NCI-H510A (cell line): ENCODE measurements at places on chromosomes 12 and 14.

DNA sequence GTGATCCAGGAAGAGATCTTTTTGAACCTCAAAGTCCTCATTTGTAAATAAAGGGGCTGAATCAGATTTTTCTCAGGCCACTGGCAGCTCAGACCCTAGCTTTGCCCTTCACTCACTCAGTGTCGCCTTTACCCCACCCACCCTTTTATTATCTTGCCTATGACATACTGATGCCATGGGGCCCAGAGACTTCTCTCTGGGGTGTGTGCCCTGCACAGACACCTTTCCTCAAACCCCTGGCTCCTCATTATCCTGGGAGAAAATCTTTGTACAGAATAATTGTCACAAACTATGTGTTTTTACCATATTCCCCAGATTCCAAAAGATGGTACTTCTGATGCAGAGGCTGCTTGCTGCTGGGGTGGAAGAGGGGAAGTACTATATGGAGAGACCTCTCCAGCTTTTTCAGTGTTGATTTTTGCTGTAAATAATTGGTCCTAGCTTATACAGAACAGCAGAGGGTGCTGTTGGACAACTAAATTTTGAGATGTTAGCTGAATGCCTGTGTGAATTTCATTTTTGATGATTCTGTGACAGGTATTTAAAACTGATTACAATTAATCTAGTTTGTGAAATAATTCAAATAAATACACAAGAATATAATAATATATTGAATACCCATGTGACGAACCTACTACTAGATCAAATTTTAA is 53.9 kb upstream of the DCD start:
- peak; percentile 29 for DNase-seq

- no peak for DNase-seq
Measured at GRCh38 chr14:21537090-21537424, 10.9 kb upstream of the SALL2 start.

DNA sequence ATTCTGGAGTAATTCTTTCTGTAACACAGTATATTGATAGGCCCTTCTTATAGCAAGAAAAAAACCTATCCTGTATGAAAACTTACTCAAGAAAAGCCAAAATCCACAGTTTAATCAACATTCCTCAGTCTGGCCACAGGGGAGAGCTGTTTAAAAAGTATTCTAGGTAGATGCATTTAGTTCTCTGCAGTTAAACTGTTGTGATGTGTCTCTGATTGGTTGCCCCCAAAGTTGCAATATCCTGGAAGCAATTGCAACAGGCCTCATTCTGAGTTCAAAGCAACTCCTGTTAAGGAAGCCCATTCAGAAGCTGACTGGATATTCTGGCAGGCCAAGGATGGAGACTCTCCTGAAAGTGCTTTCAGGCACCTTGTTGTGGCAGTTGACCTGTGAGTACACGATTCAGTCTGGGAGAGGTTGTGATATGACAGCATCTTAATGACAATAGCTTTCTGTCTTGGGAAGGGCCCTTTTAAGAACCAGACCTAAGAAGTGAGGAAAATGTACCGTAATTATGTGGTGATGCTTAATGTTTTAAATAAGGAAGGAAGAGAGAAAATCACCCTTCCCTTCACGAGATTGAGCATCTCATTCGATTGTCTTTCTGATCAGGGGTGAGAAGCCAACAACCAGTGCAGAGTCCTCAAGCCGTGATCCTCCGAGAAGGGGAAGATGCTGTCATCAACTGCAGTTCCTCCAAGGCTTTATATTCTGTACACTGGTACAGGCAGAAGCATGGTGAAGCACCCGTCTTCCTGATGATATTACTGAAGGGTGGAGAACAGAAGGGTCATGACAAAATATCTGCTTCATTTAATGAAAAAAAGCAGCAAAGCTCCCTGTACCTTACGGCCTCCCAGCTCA is 420.7 kb downstream of the DAD1 start:
- no peak for DNase-seq

DNA sequence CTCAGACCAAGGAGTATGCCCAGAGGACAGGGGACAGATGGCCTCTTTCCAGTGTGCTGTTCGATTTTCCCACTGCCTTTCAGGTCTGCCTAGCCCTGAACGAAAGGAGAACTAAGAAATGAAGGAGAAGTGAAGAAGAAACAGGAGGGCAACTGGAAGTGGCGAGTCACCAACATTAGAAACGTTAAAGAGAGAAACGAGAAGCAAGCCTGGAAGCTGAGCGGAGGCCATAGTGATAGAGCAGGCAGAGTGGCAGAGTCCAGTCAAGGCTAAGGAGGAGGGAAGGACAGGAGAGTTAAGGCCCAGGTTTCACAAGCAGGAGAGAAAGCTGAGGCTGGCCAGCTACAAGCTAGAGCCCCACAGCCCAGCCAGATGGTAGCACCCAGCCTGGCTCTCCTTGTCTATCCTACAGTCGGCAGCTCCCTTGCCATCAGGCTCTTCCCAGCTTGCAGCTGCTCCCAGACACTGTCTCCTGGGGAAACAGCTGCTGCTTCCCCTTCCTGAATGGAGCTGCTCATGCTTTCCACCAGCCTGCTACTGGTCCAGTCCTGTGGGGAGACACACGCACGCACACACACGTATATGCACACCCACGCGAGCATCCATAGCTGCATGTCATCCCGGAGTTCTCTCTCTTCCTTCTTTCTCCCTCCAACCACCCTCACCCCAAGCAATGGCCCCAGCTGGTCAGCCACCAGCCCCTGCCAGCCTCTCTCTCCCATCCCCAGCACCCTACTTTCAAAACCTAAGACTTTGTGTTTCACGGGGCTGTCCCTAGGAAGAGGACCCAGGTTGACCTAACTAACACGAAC is 139.7 kb upstream of the CCND2 start:
- no peak for DNase-seq

DNA sequence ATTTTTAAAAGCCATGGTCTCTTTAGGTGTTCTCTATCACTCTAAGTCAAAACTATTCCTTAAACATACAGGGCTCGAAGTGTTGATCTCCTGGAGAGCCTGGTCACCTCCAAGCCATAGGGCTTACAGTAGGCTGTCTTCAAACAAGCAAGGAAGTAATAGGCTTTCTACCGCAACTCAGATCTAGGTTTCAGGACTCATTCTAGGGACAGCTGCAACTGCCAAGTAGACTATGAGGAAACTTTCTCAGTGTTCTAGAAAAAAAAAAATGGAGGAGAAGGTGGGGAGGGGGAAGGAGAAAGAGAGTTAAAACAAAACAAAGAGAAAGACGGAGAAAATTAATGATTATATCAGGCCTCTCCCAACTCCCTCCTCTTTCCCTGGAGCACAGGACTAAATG is 106.9 kb upstream of the ETV6 start:
- DNase-seq, result no peak
